ENCODE measurements at places on chromosomes 2 and 18.

- DNase-seq, result no peak
Observed at GRCh38 chr18:80251700-80252099, 4.4 kb upstream of the PARD6G start.

GRCh38 chr2:149315461-149315860 lies 14.9 kb upstream of the LYPD6 start:
- DNase-seq, result no peak

DNA sequence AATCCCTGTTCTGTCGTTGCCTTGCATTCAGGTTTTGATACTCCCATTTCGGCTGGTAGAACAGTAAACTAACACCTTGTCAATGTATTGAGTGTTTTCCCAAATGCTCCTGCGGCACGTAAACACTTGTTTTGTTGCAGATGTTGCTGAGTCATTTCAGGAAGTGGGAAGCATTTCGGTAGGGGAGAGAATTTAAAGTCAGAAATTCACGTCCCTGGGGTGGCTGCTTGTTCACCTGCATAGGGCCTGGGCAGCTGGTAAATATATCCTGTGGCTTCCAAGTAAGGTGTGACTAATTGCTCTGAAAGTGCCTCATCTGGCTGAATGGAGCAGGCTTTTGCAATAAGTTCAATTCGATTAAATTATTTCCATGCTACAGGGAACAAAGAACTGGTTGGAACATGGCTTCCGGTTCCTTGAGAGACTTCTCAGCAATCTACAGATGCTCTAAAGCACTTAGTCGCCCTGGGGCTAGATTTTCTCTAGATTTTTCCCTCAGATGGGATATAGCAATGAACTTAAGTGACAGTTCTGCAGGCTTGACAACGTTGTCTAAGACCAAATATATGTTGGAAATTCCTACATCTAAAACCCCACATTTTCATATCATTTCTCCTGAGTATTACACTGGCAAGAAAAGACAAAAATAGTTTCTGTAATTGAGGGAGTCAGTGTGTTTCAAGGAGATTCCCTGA lies 5.2 kb downstream of the GALR1 start:
- no peak for DNase-seq

DNA sequence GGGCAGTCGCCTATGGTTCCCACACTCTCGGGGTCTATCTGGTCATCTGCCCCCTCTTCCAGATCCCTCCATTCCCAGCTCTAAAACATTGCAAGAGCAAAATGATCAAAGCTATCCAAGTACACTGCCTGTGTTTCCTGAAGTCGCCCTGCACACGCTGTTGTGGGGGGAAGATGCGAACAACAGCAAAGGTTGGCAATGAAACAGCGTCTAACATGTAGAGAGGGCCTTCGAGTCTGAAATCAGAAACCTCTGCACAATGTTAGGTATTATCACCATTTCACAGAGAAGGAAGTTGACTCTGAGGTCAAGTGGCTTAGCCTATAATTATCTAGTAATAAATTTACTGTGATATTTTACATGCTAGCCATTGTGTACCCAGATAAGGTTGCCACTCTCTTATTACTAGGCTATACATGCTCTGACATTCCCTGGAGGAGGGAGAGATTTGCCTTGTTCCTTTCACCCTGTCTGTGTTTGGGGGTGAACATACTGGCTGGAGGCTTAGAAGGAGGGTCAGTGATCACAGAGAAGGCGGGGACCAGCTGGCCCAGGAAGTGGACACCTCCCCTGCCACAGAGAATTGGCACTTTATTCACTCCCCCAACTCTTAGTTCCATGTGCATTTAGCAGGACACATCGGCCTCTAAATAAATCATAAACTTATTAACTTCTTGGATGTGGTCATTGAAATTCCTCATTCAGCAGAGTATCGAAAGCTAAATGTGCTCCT lies 36.8 kb downstream of the KCTD1 start:
- no peak for DNase-seq

DNA sequence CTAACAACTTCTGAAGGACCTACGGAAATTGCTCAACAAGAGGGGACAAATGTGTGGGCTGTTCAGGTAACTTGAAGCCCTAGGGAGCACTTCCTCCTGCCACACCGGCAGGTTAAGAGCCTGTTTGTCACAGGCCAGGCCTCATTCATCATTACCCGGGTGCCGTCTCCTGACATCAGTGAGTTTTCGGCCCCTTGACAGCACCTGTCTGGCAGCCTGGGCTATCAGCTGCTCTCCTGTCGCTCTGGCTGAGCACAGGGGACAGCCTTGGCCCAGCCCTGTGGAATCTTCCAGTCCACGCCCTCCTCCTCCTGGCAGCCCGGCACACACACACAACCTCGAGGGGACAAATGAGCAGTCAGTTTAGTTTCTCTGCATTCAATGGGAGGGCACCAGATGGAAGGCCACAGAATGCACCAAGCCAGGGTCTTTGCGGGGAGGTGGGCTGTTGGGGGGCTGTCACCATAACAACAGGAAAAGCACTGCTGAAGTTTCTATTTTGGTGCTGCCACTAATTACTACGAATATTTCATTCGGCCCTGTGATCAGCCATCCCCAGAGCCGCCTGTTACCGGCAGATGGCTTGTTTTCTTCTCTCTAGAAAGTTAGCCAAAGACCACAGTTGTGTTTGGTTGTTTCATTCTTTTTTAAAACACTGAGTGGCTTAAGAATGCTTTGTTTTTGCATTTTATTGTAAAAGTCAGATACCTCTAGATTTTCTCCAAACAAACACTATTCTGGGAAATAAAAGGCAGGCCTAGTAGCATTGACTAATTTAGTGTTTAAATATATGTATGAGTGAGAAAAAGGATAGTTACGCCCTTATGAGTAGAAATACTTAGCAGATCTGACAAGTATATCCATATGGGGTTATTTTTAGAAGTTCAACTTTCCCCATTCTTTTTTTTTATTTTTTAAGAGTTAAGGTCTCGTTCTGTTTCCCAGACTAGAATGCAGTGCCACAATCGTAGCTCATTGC lies 189.9 kb upstream of the NDUFV2 start:
- no peak for DNase-seq

DNA sequence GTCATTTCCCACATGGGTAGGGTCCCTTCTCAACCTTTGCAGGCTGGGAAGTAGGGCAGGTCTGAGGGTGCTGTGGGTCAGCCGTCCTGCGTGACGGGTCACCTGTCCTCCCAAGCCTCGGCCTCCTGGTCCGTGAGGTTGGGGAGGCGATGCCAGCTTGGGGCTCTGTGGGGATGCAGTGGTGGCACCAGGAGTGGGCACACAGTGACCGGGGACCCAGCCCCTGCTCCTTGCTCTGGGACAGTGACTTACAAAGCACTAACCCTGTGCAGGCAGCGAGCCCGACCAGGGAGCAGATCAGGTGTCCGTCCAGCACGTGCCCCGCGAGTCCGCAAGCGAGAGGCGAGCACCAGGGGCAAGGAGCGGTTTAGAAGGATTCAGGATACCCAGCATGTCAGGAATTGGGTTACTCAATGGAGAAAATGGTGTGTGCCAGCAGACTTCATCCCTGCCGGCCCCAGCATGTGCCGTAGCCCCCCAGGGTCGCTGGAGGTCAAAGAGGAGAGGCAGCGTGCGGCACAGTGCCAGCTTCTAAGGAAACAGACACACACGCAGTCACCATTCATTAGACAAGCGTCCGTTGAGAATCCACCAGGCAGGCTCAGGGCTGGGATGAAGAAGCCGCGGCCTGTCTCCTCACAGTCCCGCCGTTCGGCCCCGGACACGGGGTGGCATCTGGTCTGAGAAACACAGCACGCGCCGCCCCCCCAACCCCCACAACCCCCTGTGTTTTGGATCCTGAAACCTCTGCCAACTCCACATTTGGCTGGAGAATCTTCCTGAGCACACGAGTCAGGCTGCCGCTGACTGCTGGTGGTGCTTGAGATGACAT lies 11.7 kb downstream of the COLEC11 start:
- no peak for DNase-seq

DNA sequence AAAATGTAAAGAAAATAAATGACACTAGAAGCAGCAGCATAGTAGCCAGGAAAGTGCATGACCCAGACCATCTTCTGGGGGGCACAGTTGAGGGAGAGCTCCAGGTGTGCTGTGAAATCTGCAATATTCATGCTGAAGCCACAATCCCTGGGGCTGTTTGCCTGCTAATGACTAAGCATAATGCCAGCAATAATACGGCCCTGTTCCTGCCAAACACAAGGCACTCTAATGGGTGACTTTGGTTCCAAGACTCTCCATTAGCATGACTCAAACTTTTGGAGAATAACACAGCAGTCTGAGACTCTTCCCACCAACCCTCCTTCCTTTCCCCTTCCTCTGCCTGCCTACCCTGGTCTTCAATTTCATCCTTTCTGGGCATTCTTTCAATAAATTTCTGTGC lies 77.9 kb upstream of the DOCK10 start:
- DNase-seq, result no peak
